ENCODE measurements at places on chromosomes 12 and 14. TPM values are rescaled to one million over a fixed set of nuclear protein-coding genes. Genes with fewer than 3 reads are reported as not detected.

GRCh38 chr14:73264080-73264884, 27.0 kb downstream of the PAPLN start:
- no peak for DNase-seq

GRCh38 chr12:39628836-39629235, 9.2 kb upstream of the ABCD2 start:
- DNase-seq: no peak

- no peak for DNase-seq
Observed at GRCh38 chr14:33631441-33631840, 319.4 kb downstream of the EGLN3 start.

DNA sequence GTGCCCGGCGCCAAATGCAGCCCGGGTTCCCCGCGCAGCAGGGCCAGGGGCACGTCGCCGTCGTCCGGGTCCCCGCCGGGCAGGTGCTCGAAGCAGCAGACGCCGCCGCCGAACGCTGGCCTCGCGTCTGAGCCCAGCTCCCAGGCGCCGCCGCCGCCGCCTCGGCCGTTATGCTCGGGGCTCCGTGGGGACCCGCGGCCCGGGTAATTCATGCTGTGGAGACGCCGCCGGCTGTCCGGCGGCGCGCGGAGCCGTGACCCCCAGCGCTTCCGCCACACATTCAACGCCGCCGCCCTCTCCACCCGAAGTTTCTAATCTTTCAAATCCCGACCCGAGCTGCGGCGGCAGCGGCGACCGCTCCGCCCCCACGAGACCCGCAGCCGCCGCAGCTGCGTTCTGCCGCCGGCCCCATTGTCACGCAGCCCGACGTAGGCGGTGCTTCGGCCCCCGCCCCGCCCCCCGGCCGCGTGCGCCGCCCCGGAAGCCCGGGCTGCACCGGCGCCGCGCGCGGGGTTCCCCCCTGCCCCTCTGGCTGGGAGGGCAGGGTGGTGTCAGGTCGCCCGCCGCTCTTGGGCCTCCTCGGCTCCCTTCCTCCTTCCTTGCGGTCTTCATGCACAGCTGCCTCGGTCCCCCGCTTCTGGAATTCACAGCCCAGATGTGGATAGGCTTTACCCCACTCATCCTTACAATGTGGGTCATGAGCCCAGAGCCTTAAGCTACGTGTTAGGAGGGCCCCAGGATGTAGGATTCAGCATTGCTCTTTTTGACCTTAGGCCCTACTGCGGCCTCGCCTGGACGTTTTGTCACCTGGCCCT, at the start of gene DDHD1:
DDHD1 (minus strand) TSS at position 437 of the 815 bp plus-strand sequence; CDS start at position 212, 225 bp downstream.
- peak; percentile 85 for DNase-seq

DNA sequence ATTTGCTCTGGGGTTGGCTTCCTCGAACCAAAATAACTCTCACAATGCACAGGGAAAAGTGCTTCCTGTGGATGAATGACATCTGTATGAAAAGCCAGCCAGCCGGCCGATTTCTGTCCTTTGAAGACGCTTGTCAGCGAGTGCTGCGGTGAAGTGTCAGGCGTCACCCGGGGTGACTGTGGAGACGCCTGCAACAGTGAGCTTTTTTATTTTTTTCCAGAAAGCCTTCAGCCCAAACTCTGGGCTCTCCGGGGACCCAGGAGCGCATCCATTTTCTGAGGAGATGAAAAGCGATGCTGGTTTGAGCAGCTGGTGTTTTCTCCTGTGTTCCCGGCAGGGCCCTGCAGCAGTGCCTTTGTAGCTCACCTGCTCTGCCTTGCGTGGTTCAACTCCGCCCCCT, 147.9 kb upstream of the MYL2 start:
- DNase-seq: no peak

DNA sequence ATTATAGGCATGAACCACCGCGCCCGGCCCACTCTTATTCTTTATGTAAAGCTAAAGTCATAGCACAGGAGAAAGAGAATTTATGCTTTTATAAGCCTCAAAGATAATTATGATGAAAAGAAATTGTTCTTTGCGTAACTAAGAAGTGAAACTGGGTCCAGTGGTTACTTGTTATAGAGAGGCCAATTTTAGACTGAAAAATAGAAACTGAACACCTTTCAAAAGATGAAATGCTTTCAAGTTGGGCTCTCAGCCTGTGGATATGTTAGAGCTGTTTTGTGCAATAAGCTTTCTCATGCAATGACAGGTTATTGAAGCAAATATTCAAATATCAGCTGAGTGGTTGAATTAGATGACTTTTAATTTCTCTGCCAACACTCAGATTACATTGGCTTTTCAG, 7.9 kb downstream of the TMEM253 start:
- DNase-seq: no peak

Gene POU6F1
- polyA plus RNA-seq: 15.6 TPM

DNA sequence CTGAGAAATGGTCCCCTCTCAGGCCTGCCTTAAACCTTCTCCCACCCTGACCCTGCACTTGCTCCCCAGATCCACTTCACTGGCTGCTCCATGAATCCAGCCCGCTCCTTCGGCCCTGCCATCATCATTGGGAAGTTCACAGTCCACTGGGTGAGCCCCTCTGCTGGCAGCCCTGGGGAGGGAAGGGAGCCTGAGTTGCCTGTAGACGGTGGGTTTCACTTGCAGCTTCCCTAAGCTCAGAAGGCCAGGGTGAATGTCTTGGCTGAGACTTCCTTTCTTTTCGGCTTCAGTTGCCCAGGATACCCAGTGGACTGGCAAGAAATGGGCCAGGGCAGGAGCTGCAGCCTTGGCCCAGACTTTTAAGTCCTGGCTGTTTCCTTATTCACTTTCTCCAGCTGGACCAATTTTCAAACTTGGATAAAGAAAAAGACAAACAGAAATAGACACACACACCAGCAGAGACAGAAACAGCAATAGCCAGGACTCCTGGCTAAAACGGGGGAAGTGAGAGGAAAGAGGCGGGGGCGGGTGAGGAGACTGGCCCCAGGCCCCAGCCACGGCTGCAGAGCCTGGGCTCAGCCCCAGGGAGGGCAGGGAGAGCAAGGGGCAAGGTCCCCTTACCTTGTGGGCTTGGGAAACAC, 2.0 kb downstream of the AQP6 start:
- DNase-seq: no peak
